ENCODE measurements at places on chromosomes 7 and 10.
A peak's percentile ranks its signal among the peaks of the same experiment; 100 is the strongest.

DNA sequence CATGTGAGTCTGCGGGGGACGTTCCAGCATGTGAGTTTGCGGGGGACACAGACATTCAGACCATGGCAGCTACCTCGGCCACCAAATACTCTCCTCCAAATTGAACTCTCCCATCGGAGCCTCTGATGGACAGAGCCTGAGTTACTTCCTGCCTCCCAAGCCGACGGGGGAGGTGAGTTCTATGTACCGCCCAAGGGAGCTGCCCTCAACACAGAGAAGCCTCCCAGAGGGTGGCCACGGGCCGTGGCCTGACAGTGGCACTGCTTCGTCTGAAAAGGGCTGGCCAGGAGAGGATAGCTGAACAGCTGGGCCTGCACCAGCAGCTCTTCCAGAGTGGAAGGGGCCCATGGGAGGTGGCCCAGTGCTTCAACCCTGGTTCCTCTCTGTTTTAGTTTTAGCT, 274.5 kb upstream of the PPP2R2D start:
- DNase-seq = no peak

DNA sequence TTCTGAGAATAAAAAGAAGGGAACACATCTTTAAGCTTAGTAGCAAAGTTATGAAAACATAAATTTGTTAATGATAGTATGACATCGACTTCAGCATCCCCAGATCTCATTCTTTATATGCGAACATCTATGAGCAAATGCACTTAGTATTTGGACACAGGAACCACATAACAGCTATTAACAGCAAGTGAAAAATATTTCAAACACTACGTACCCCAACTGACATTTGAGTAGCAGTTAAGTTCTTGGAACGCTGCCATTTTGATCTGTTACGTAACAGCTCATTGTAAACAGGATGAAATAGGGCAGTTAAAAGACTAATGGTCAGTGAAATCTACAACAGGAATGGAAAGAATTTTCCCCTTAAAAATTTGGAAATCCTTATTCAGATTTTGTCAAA, 428.9 kb downstream of the TNS3 start:
- peak; percentile 55 for DNase-seq

DNA sequence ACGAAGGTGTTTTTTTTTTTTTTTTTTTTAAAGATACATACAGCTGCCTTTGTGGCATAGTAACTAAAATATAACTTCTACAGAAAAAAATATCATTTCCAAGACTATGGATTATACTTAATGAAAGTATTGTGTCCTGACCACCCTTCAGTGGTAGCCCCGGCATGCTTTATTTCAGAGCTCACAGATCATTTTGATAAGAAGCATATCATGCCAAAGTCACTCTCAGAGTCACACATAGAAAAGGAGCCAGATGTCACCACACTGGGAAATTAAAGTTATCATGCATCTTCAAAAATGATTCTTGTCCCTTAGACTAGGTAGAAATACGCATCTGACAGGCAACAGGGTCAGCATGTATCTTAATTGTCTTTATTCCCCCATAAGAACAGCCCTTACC, 3.0 kb downstream of the ADARB2 start:
- no peak for DNase-seq

DNA sequence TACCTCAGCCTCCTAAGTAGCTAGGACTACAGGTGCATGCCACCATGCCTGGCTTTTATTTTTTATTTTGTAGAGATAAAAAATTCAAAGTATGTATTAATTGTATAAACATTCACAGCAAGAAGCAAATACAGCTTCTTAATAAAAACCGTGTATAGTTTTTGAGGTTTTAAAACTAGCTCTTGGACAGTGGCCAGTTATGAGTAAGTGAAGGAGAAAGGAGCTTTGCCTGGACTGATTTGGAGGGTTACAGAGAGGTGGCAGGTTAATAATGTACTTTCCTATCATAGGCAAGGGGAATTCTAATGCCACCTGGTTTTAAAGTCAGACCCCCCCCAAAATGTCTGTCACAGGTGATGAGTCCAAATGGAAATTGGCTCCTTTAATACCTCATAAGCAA, 43.4 kb downstream of the ZNRF2 start:
- DNase-seq = no peak

GRCh38 chr10:1535301-1535965, 201.9 kb downstream of the ADARB2 start:
- DNase-seq = no peak

DNA sequence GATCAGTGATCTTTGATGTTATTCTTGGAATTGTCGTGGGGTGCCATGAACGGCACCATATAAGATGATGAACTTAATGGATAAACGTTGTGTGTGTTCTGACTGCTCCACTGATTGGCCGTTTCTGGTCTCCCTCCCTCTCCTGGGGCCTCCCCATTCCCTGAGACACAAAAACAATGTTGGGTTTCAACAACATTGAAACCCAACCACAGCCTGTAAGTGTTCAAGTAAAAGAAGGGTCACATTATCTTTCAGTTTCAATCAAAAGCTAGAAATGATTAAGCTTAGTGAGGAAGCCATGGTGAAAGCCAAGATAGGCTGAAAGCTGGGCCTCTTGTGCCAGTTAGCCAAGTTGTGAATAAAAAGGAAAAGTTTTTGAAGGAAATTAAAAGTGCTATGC, 19.5 kb downstream of the EN2 start:
- no peak for DNase-seq

DNA sequence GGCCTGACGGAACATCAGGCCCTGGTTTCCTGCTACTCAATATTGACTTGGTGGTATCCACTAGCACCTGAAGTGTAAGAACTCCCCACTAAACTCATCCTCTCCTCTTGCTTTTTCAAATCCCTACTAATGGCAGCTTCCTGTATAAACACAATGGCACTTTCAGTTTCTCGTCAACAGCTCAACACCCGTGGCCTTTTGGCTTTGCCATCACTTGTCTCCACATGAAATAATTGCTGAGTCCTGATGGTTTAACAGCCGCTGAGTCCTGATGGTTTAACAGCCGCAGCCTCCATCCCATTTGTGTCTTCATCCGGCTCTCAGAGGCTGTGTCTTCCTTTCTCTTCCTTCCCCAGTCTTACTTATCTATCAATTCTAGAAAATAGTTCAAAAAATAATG, 261.4 kb upstream of the PITRM1 start:
- DNase-seq = no peak

DNA sequence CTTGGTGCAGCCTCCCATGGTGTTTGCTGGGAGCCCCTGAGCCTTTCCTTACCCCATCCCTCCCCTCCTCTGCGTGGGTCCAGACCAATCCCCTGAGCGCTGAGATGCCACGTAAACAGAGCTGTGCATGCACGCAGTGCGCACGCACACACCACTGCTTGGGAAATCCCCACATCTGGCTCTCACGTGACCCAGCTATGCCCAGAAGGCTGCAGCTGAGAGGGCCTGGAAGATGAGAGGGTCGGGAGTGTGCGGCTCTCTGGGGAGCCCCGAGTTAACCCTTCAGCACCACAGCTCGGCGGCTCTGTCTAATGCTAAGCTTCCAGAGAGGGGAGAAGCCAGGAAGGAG, 177.2 kb downstream of the SH3PXD2A start:
- DNase-seq = peak; percentile 98

GRCh38 chr7:2437136-2437535, 33.7 kb downstream of the CHST12 start:
- DNase-seq = no peak

DNA sequence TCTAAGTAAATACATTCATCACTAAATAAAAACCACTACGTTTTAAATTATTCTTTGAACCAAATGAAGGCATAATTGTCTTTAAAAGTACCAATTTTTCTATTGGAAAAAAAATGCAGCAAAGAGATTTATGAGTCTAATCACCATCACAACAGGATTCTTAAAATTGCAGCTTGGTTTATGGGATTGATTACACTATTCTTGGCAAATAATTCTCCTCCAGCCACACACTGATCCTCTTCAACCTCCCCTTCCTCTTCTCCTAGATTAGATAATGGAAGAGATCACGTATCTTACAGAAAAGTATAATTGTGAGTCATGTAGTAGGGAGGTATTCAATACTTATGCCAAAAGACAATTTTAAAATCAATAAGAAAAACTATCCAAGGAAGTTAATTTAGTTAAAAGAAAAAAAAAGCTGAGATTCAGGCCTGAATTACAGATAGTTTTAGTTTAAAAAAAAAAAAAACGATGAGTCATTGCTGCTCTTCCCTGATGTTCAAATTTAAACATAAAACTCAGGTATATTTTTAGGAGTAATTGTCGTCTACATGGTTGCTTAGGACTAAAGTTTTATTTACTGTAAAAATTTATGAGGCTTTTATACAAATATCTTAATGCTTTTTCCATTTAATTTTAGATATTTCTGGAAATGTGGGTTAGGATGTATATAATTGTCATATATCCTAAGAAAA, 133.7 kb upstream of the CDK1 start:
- no peak for DNase-seq

DNA sequence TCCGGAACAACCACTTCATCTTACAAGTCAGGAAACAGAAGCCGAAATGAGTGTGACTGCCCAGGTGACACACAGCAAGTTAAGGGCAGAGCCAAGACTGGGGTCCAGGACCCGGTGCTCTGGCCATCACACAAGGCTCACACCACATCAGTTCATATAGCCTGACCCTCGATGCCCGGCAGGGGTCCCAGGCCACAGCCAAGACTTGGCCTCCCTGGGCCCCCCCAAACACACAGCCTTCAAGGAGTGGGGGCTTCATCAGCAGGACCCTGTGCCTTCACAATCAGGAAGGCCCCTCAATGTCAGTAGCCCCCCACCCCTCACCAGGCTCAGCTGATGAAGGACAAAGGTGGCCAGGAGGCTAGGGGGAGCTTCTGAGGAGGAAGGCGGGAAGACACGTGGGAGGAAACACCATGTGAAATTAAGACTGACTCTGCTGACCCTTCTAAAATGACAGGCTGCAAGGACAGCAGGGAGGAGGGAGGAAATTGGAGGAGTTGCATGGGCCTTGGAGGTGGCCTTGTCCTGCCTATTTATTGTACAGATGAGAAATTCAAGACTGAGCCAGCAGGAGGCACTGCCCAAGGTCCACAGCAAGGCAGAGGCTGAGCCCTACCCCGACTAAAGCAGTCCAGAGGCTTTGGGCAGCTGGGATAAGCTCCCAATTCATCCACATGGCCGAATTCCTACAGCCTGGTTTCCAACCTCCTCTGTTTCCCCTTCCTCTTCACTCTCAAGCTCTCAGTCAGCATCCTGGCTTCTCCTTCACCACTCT, 216.1 kb upstream of the ZMIZ1 start:
- no peak for DNase-seq

DNA sequence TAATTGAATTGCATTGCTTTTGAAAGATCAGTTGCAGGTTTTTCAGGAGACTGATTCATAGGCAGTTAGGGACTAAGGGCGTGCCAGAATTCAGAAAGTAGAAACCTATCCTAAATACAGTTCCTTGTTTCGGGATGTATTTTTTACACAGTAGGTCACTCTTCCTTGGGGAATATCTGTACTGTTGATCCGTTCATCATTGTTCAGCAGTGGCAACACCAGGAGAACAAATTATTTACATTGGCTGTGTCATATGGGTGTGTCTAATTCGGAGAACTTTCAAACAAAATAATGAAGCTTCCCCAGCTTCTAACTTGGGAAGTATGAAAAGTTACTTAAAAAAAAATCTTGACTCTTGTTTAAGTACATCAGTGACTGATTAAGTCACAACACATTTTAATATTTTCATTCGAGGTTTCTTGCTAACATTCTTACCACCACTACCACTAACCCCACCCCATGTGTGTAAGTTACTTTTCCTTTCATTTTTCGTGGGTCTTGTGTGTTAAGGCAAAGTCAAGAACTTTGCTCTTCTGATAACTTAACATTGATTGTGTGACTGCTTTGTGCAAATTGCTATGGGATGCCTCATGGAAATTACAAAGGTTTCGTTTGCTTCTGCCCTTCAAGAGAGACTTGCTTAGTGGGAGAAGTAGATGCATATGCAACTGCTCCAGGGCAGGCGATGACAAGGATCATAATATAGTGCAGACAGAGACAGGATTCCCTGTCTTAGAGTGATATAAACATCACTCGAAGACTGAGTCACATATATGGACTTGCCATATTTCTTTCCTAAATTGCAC, 43.8 kb upstream of the RPA3 start:
- DNase-seq = peak; percentile 20

GRCh38 chr10:112775381-112775780, 174.7 kb upstream of the TCF7L2 start:
- DNase-seq = no peak

DNA sequence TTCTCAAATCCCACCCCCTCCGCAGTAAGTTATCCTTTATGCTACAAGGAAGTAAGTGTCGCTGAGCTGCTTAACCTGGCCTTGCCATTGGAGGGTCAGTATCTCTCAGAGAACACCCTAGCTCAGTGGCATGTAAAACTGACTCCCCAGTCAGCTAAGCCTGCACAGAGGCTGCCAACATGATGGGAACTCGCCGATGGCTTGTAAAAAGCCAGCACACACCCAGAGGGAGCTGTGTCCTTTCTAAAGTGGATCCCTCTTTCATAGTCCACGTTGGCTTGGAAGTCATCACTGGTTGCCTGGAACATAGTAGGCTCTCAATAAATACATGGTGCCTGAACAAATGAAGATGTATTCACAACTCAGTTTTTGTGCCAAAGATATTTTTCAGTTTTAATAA, 249.1 kb upstream of the YAE1 start:
- DNase-seq = no peak

DNA sequence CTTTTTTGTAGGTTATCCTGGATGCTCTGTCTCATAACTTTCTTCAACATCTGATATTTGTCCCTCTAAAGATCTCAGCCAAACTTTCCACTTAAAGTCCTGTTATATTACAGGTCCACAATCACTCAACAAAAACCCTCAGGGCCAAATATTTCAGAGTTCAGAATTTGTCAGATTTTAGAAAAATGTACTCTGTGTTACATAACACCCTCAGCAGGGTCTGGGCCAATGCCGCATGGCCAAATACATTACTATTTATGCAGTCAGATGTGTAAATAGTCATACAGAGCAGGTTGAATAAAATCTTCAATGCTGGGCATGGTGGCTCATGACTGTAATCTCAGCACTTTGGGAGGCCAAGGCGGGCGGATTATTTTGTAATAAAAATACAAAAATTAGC, 11.5 kb downstream of the RAB19 start:
- DNase-seq = no peak

- DNase-seq = no peak
Observed at GRCh38 chr7:144398911-144399310, 4.6 kb downstream of the NOBOX start.

- no peak for DNase-seq
Observed at GRCh38 chr7:148916186-148916585, 32.1 kb upstream of the EZH2 start.

- DNase-seq = no peak
Observed at GRCh38 chr7:133794479-133794878, 332.7 kb upstream of the LRGUK start.

- DNase-seq = no peak
Observed at GRCh38 chr10:33279276-33279675, 55.2 kb downstream of the NRP1 start.

Data from brain pericyte (primary cell).